Fibroblast of skin of left biceps (primary cell): ENCODE measurements at places on chromosomes 2 and 18.

GRCh38 chr2:112767693-112768330 is 3.4 kb upstream of the CKAP2L start:
- DNase-seq, result no peak

DNA sequence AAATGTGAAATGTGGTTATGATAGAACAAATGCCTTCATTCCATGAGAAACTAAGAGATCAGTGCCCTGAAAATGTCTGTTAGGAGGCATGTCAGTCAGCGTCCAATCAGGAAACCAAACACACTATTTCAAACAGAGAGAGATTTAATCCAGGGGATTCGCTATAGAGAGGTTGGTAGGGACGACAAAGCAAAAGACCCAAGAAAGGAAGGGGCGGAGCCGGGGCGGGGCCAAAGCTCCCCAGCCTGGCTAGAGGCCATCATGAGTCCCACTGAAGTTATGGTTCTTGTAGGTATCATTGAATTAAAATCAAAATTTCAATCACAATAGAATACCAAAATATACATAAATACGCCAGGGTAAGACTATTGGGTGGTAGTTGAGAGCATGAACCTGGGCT is 32.9 kb upstream of the RNF149 start:
- no peak for DNase-seq

DNA sequence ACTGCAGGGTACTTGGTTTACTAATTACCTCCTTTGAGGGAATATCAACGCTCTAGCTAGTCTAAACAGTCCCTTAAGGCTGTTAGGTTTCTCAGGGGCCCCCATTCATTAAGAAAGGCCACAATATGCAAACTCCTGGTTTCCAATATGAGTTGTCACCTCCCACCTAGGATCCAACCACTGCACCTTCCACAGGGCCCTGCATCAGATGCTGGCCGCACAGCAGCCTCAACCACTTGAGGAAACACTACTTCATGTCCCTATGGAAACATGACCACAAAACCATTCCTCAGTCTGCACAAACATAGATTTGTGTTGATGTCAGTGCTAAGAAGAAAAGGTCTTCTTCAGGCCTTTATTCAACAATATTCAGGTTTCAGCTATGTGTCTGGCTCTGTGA is 40.9 kb downstream of the STAT4 start:
- DNase-seq, result no peak

DNA sequence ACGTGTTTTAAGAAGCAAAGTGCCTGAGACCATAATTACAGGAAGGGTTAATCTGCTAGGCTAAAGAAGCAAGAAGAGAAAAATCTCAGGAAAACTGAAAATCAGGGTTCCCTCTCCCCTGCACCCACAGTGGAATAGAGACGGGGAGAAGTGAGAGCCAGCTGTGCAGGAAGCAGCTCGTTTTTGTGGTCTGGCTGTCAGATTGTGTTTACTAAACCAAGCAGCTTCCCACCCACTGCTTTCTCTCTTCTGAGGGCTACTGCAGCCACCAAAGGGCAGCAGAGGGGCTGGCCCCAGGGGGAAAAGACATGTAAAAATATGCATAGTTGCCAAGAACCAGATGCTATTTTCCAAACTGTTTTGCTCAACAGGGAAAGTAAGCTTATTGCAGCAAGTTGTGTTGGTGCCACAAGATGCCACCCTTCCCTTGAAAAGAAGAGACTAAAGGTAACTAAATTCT is 72.6 kb upstream of the THUMPD2 start:
- peak; percentile 50 for DNase-seq

GRCh38 chr18:30828700-30829099 is 213.8 kb downstream of the DSC3 start:
- DNase-seq, result no peak

DNA sequence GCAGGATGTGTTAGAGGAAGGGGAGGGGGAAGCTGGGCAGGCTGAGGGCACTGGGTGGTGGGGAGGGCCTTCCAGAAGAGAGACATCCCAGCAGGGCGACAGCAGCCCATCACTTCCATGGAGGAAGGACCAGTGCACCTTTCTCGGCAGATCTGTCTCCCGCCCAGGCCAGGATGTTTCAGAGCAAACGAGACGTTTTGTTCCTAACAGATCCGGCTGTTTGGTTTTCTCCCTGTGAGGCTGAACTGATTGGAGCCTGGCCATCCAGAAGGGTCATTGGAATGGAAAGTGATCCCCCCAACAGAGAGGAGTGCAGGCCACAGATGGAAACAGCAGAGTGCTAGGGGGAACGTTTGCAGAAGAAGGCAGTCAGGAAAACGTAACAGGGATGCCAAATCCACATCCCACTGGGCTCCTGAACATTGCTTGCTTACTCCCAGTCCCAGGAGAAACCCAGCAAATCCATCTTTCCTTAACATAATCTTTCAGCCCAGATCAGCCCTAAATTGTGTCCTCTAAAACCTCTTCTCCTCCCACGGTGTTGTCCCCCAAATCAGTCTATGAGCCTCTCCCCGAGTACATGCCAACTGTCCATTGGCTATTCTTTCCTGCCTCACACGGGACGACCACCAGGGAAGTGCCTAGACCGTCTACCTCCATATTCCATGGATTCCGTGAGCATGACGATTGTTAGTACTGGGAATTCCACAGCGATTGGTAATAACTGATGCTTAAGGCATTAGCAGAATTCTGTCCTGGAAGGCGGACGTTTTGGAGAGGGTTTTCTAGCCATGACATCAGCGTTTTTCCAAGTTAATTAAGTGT is 126.8 kb downstream of the SEPTIN10 start:
- peak; percentile 71 for DNase-seq

- no peak for DNase-seq
Measured at GRCh38 chr2:3126171-3126910, 251.3 kb downstream of the EIPR1 start.

DNA sequence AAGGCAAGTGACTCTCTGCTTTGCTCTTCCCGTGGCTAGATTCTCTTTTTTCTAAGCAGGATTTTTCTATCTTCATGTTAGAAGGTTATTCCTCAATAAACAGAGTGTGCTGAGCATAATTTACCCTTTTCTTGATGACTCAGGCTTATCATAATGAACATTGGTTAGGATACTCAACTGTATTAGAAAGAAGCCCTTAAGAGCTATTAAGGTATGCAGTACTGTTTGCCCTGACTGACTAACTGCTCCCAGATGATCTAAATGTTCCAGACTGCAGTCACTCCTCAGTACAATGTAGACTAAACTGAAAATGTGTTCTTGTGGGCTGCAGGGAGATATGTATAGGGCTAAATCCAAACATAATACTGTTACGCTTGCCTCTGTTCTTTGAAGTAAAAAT is 687.8 kb downstream of the NUP35 start:
- DNase-seq, result no peak

DNA sequence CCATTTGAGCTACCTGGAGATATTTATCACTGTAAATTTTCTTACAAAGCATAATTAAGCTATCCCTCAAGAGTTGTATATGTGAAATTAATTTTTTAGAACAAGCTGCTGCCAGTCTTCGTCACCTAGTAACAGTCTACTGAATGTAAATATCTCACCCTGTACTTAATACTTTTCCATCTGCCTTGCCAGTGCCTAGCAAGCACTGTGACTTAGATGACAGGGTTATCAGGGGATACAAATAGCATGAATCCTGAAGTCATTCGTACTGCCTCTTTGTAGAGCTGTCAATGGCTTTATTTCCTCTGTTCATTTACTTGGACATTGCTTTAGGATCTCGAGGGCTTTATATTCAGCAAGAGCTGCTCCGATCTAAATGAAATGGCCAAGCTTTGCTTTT is 763.6 kb downstream of the ADCYAP1 start:
- DNase-seq, result no peak

GRCh38 chr18:12747530-12748315 is 44.9 kb downstream of the PSMG2 start:
- no peak for DNase-seq

DNA sequence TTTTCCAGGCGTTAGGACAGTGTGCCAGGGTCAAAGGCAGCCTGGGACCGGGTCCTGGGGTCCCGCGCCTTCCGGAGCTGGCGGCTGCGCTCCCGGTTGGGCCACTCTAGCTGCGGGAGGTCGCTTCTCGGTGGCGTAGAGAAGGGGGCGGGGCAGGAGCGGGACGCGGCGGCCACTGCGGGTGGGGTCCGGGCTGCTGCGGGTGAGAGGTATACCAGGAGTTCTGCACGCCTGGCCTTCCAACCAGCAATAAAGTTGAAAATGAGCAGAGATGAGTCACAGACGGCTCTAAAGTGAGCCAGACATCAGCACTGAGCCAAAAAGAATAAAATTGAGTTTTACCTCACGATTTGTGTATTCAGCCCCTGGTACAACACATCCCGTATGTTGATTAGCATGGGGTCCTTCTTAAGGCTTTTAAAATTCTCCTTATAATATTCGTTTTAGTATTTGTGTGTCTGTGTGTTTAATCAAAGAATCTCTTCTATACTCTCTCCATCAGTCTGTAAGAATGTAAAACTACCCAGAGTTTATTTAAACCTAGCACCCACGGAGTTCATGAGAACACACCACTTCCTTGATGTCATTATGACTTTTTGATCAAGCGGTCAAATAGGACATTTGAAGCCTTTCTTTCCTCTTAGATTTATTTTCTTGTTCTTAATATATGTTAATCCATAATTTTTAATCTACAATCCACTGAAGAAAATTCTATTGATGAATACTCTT is at the start of gene C1GALT1C1L:
Gene C1GALT1C1L (minus strand): TSS at position 108 of the 729 bp plus-strand sequence. CDS start 107 bp downstream, at position 1.
- DNase-seq, result peak; percentile 13

DNA sequence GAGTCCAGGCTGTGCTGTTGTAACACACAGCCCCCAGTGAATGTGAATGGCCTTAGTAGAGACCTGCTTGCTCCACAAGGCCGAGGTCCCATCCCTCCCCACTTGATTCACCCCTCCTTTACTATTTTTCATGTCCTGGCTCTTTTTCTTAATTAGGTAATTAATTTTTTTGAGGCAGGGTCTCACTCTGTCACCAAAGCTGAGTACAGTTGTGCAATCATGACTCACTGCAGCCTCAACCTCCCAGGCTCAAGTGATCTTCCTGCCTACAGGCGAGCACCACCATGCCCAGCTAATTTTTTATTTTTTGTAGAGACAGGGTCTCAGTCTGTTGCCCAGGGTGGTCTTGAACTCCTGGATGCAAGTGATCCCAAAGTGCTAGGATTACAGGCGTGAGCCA is 19.3 kb downstream of the FBLN7 start:
- no peak for DNase-seq

- DNase-seq, result no peak
Measured at GRCh38 chr18:13353084-13353823, 134.7 kb downstream of the LDLRAD4 start.

GRCh38 chr2:76039505-76039904 is 328.8 kb upstream of the GCFC2 start:
- DNase-seq, result no peak

DNA sequence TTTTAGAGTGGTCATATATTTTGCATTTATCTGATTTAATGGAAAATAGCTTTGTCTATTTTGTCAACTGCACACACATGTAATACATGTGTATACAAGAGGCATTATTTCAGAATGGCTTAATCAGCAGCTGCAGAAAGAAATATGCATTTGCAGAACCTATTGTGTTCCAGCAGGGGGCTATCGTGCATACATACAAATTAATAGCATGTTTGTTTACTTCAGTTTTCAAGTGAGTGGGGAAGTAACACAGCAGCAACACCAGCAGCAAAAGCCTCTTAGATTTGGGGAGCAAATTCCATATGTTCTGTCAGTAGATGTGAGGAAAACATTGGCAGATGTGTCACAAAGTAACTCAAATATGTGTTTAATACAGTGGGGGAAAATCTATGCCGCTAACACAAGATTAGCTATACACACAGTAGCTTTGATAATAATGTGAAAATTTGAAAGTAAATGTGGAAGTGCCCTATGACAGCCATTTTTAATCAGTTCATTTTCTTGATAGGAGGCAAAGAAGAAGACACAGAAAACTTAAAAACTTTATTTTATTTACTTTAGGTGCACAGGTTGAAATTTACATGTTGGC is 218.1 kb downstream of the WDR7 start:
- DNase-seq, result peak; percentile 13

DNA sequence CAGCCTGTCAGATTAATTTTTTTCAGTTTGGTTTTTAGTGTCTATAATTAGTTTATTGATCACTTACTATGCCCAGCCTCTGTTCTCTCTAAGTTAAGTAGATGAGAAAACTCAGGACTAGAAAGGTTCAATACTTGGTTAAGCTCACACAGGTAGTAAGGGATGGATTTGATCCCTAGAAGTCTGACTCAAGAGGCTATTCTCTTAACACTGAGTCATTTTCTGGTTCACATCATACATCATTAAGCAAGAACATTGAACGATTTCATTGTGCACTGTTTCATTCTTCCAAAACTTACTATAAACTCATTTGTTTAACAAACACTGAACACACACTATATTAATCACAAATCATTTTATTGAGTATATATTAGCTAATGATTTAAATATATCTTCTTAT is 54.1 kb upstream of the SLC38A11 start:
- no peak for DNase-seq

DNA sequence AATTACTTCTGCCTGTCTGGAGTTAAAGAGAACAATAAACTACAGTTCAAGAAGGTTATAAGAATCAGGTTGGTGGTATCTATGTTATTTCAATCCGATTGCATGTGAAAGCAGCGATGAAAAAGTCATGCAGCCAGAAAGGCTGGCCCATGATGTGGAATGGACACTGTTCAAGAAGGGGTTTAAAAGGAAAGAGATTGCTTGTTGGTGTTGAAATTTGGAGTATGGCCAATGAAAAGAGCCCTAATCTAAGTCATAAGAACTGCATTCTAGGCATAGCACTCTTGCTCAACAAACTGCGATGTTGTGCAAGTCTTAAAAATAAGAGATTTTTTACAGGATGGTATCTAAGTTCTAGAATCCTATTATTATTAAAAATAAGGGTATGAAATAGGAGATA is 61.3 kb downstream of the EFEMP1 start:
- peak; percentile 95 for DNase-seq

GRCh38 chr2:138373993-138374408 is 127.6 kb upstream of the SPOPL start:
- DNase-seq, result peak; percentile 13

GRCh38 chr2:232022718-232023117 is 61.2 kb downstream of the DIS3L2 start:
- no peak for DNase-seq

GRCh38 chr2:163698857-163699256 is 37.0 kb downstream of the FIGN start:
- DNase-seq, result no peak

DNA sequence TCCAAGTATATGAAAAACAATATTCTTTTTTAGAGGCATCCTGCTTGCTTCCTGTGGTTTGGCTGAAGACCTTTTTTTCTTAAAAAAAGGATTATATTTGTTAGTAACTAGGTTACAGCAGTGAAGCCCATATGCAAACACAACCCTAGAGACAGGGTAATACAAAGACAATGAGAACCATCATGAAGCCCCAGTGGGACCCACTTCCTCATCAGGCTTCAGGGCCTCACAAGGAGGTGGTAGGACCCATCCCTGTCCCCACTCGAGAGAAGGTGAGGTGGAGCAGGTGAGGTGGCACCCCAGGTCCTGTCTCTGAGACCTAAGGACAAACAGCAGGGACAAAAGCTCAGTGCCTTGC is 80.3 kb downstream of the EDAR start:
- no peak for DNase-seq

GRCh38 chr2:108855194-108855593 is 68.6 kb downstream of the CCDC138 start:
- no peak for DNase-seq

- no peak for DNase-seq
Measured at GRCh38 chr2:14120376-14120775, 512.1 kb upstream of the LRATD1 start.
